C1 segment of cervical spinal cord (tissue), 14 donors: ENCODE measurements at places on chromosomes 6 and 20.

GRCh38 chr6:15956205-15957106 is 172.4 kb upstream of the MYLIP start:
- no peak for DNase-seq

- no peak for DNase-seq
Measured at GRCh38 chr6:152298055-152298647, 339.0 kb downstream of the SYNE1 start.

DNA sequence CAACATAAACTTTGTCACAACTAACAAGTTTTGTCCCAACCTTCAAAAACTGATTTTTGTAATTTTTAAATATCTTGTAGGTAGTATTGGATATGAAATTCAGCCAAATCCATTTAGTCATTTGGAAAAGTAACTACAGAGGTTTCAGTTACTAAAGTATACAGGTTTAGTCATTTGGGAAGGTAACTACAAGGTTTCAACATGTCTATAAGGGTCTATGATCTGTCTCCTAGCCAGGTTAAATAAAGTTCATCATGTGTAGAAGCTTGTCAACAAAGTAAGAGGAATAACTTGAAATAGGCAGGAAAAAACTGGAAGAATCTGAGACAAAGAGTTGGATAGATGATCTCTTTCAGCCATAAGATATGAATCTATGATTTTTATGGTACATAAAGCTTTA is 229.8 kb downstream of the COL12A1 start:
- DNase-seq = no peak

GRCh38 chr6:42105156-42105648 is 37.2 kb downstream of the C6orf132 start:
- DNase-seq = no peak

DNA sequence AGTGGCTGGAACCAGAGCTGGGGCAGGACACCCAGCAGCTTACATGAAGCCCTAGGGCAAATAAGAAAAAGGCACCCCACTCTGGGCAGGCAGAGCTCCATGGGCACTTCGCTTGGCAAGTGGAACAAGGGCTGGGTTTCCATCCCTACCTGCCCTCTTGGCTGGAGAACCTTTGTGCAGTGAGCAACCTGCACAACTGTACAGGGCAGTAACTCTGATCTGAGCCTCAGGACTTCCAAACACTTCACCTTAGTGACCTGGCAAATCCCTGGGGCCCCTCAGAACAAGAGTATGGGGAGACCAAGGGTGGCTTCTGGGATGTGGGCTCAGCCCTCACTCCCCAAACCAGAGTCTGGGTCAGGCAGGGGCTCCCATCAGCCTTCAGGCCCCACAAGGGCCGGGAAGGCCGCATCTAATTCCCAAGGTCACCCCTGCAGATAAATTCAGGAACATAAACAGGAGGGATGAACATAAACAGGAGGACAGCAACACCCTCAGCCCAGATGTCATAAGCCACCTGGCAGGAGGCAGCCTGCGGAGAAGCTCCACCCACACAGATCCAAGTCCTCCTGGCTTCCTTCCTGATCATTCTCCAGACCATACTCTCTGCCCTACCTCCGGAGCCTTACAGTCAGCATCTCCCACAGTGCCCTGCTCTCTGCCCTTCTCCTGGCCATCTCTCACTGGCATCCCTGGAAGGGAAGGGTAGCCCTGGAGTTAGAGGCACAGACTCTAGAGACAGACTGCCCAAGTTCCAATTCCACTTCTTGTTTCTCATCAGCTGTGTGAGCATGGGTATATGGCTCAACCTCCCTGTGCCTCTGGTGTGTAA is 37.5 kb downstream of the HNF4A start:
- DNase-seq = no peak

DNA sequence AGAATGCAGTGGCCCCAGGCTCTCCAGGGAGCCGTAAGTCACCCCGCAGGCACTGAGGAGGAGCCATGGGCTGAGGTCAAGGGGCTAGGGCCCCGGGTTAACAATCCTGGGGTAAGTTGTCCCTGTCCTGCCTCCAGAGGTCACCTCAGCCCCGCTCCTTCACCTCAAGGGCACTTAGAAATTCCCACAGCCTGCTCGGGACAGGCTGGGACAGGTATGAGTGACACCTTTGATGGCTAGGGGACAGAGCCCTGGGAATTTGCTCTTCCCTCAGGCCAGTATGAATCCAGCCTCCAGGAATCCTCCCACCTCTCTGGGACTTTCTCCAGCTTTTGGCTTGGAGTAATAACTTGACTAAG is 3.5 kb upstream of the GRM4 start:
- no peak for DNase-seq

DNA sequence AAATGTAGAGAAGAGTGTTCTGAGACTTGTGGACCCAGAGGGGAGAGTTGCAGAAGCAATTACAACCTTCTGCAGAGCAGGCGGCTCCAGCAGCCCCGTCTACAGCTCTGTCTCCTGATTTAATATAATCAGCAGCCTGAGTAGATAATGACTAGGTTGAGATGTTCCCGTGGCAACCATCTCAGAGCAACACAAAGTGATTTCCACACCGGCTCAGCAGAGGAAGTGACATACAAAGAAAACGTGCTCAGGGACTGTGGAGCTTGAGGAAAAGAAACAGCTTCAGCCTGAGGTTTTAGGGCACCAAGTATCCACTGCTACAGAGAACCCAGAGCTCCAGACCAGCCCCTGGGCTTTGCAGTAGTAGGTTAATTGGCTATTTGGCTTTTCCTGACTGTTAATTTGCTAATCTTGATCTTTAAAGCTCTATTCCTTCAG is 136.4 kb downstream of the MTFR2 start:
- DNase-seq = no peak

GRCh38 chr6:156691018-156691417 is 86.2 kb upstream of the ARID1B start:
- DNase-seq = no peak

DNA sequence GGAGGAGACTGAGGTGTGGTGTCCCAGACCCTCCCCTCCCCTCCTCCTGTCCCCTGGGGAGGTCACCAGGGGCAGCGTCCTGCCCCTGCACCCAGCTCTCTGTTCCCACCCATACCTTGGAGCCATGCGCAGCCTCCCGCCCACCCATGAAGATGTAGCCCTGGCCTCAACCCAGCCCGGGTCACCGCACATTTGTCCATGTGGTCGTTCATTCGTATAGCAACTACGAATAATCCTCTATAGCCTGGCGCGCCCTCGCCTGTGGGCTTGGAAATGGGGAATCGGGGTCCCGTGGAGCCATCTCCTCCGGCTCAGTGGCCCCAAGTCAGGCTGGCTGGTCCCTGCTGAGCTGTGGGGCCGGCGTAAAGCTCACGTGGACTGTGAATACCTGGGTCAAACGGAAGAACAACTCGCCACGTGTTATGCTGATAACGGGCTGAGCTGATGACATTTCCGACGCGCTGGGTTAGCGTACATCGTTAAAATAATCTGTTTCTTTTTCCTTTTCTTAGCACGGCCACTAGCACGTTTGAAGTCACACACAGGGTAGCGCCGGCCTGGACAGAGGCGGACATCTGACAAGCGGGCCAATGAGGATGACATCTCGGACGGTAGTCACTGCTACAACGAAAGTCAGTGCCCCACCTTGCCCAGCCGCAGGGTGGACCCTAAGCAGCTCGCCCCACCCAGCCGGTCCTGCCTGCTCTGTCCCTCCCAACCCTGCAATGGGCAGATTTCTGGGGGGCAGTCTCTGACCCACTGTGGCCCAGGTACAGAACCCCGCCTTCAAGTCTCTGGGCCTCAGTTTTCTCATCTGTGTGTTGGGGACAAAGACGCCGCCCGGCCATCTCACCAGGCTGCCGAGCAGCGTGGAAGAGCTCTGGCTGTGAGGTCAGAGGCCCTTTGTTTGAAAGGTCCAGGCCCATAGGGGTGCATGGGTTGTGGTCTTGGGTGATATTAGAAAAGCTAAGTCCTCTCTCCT is 19.8 kb upstream of the RBBP8NL start:
- no peak for DNase-seq

DNA sequence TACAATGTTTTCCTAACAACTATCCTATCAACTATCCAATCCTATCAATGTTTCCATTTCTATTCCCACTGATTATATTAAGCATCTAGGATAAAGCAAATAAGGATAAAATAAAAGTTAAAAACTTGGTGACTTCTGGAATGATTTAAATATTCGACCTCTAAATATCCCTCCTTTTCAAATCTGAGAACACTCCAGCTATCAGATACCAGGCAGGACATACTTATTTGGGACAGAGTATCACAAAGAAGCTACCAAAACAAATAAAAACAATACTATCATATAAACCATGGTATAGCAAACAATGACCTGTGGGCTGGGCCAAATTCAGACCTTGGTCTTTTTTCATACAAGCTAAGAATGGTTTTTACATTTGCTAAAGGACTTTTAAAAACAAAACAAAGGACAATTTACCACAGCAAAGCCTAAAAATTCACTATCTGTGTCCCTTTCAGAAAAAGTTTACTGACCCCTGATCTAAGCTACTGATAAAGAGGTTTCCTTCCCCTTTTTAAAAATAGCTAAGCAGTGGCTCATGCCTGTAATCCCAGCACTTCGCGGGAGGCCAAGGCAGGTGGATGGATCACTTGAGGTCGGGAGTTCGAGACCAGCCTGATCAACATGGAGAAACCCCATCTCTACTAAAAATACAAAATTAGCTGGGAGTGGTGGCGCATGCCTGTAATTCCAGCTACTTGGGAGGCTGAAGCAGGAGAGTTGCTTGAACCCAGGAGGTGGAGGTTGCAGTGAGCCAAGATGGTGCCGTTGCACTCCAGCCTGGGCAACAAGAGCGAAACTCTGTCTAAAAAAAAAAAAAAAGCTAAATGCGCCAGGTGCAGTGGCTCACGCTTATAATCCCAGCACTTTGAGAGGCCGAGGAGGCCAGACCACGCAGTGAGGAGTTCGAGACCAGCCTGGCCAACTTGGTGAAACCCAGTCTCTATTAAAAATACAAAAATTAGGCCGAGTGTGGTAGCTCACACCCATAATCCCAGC is 6.0 kb downstream of the NUP153 start:
- no peak for DNase-seq

DNA sequence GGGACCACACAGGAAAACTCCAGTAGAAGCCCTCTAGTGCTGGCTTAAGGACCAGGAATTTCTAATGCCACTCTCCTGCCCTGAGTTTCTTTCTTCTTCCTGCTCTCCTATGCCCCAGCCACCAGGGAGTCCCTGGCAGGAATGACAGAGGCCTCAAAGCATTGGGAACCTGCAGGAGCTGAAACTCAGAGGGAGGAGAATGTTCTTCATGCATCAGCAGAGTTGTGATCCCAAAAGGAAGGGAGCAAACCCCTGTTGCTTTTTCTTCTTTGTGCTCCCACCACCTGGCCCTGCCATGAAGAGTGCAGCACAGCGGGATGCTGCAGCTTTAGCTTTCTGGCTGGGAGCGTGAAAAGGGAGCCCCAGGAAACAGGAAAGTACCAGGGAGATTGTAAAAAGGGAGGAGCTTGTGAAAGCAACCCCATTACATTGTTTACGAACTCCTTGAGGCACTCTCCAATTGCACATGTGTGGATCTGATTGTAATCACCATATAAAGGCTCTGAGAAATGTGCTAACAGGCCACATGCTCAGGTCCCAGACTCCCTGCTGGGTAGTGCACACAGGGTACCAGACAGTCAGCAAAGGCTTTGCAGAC is 34.7 kb upstream of the FKBP1A start:
- no peak for DNase-seq

DNA sequence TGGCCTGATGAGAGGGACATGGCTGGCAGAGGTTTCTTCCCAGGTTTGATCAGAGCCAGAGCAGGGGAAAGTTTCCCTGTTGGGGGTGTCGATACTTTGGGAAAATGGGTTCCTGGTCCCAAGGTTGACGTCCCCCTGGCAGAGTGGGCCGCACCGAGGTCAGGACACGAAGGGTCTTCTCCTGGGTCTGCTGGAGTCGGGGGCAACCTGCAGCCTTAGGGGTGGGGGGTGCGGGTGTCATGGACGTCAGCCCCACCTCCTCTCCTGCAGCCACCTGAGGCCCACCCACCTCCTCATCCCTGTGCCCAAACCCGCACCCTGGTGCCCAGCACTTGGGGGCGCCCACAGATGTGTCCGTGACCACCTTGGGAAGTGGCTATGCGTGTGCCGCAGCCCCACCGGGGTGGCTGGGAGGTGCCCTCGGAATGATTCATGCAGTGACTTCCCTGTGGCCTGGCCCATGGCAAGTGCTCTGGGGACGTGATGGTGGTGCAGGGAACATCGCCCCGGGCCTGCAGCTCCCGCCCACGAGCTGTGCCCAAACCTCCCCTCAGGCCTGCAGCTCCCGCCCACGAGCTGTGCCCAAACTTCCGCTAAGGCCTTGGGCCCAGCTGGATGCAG is 64.9 kb downstream of the YTHDF1 start:
- no peak for DNase-seq

GRCh38 chr20:44646023-44646640 is 5.4 kb downstream of the ADA start:
- no peak for DNase-seq

DNA sequence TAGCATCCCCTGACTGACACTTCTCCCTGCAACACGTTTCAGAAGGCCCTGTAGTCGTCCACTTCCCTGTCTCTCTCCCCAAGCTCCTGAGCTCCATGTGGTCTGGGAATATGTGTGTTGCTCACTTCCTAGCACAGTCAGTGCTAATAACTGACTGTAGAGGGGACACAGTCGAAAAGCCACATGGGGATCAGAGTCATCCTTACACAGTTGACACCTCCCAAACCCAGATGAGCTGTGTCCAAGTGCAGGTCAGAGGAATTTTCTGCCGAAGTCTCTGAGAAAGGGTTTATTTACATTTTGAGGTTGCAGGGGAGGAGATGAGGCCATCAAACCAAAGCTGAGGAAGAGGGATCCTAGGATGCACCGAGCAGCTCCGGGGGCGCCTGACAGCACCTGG is 3.5 kb upstream of the ADAM33 start:
- DNase-seq = no peak

GRCh38 chr6:83808005-83808404 is 45.2 kb upstream of the RIPPLY2 start:
- no peak for DNase-seq
